ENCODE measurements at places on chromosomes 2 and 18. TPM values are rescaled to one million over a fixed set of nuclear protein-coding genes. Genes with fewer than 3 reads are reported as not detected.

GALNT5 gene
- 28.8 TPM for total RNA-seq

SULT1C2 gene
- not detected for total RNA-seq

C1D gene
- 12.9 TPM for total RNA-seq

RND3 gene
- total RNA-seq = 285 TPM

ALKAL2 gene
- total RNA-seq = not detected

TTLL4 gene
- 4.2 TPM for total RNA-seq

SLC40A1 gene
- total RNA-seq = 22.6 TPM

DRC1 gene
- not detected for total RNA-seq

PLEK gene
- total RNA-seq = 0.13 TPM

ESPNL gene
- 0.40 TPM for total RNA-seq

DSG4 gene
- not detected for total RNA-seq

TMEM247 gene
- total RNA-seq = not detected

IL1F10 gene
- not detected for total RNA-seq

FAM124B gene
- total RNA-seq = 3.6 TPM

HAAO gene
- total RNA-seq = 0.53 TPM

MOGAT1 gene
- not detected for total RNA-seq

CRYBA2 gene
- not detected for total RNA-seq

NEU2 gene
- not detected for total RNA-seq

ACVR1C gene
- total RNA-seq = 0.19 TPM

GKN1 gene
- not detected for total RNA-seq

EML6 gene
- 0.87 TPM for total RNA-seq

UGT1A5 gene
- not detected for total RNA-seq

FAM237A gene
- not detected for total RNA-seq

FAP gene
- total RNA-seq = 91.9 TPM

ANKRD30BL gene
- total RNA-seq = not detected

SERPINB12 gene
- not detected for total RNA-seq

GMPPA gene
- total RNA-seq = 55.0 TPM

CCDC74A gene
- 7.3 TPM for total RNA-seq

ATP6V1B1 gene
- 1.3 TPM for total RNA-seq

CRYGD gene
- not detected for total RNA-seq

GYPC gene
- total RNA-seq = 83.0 TPM

CFAP221 gene
- total RNA-seq = 0.37 TPM

ANKRD23 gene
- total RNA-seq = 1.9 TPM

RTTN gene
- total RNA-seq = 12.6 TPM

LYG2 gene
- total RNA-seq = not detected

ODC1 gene
- total RNA-seq = 227 TPM

PLCD4 gene
- total RNA-seq = 4.0 TPM

IGFBP5 gene
- total RNA-seq = 270 TPM

RUFY4 gene
- total RNA-seq = not detected

C2orf69 gene
- total RNA-seq = 5.8 TPM

POTEI gene
- total RNA-seq = not detected

SERPINB11 gene
- total RNA-seq = not detected

ERICH2 gene
- total RNA-seq = not detected

XDH gene
- under 0.01 TPM for total RNA-seq
